Left lobe of liver (tissue), 2 donors: ENCODE measurements at places on chromosomes 6 and 20. TPM values are rescaled to one million over a fixed set of nuclear protein-coding genes. Genes with fewer than 3 reads are reported as not detected.

Gene PLA2G7
- total RNA-seq, result 1.7 TPM

Gene BHLHE23
- not detected for total RNA-seq

Gene SPATA25
- 4.2 TPM for total RNA-seq

Gene ADGRG6
- total RNA-seq, result 84.4 TPM

Gene SNAI1
- total RNA-seq, result 0.75 TPM

Gene NRSN1
- total RNA-seq, result not detected

Gene PLN
- total RNA-seq, result 0.18 TPM

Gene PRND
- total RNA-seq, result not detected

DNA sequence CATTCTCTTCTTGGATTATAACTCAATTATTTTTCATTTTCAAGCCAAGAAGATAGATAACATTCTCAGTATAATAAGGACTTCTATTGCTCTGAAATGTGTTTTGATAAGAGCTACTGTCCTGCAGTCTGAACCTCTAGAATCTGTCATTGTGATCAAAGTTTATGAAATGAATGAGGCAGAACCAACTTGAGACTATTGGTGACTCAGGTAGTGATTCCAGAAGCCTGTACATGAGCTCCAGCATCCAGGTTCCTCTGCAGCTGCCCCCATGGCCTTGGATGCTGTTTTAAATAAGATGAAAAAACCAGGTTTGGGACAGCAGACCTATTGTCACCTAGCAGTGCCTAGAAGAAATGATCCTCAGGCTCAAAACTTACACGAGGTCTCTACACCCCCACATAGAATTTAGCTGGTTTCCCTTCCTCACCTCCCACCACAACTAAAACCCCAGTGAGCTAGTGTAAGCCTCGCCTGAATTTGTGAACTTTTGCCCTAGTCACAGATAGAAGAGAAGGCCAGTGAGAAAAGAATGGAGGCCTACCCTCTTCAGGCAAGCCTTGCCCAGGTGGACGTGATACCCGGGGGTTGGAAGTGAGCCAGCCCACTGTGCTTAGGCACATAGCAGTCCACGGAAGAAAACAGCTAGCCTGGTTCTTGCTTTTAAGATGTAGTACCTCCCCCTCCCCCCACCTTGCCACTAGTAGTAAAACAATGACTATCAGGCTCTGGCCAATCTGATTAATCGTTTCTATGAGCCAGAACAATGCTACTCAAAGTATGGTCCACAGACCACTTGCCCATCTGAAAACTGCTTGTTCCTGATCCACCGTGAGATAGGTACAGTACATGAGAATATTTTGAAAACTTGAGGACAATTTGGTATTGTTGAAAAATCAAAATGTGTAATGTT, 73.0 kb upstream of the SYNJ2 start:
- DNase-seq, result no peak

DNA sequence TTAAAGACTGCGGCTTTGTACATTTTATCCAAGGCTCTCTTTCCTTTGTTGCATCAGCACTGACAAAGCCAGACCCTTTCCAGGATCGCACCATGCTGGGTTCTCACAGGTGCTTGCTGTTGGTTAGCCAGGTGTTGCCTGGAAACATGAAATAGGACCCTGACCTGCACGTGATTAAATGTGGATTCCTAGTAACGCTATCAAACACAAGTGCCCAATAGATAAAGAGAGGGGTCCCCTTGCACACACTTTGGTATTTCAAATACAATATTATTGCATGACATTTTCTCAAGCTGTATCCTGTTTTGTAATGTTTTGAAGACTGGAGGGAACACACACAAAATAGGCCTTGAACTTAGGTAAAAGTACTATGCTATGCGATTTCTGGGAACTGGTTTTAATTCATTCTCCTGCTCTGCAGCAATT, 73.3 kb downstream of the AKAP12 start:
- no peak for DNase-seq

DNA sequence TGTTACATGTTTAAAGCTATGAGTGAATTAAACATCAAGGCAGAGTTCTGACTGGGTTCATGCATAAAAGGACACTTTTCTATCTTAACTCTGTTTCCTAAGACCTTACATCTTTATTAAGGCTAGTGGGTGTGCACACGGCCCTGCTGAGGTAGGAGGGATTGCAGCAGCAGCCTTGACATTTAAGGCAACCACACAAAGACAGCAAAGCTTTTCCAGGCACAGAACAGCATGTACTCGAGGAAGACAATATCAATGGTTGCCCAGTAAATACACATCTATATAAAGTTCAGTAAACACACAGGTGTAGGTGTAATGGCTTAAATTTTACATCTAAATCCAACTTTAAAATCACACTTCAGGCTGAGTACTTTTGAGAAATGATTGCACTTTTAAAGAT, 79.8 kb upstream of the LOC128125822 start:
- no peak for DNase-seq

GRCh38 chr6:91483415-91484105, 896.7 kb upstream of the MAP3K7 start:
- DNase-seq, result no peak

DNA sequence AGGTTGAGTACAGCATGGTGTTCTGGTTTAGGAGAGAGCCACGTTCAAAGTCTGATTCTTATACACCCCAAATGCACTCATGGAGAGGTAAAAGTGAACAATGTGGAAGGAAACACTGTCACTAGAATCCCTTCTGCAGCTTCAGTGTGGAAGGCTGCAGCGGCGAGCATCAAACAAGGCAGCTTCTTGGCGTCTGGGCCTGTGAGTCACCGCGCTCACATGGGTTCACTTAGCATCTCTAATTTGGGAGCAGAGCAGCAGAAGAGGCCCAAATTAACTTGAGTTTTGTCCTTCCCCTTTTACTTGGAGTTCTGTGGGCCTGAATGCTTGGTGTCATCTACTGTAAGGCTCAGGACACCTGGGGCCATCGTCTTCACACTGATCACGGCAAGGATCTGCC, 10.9 kb upstream of the E2F1 start:
- DNase-seq, result no peak

DNA sequence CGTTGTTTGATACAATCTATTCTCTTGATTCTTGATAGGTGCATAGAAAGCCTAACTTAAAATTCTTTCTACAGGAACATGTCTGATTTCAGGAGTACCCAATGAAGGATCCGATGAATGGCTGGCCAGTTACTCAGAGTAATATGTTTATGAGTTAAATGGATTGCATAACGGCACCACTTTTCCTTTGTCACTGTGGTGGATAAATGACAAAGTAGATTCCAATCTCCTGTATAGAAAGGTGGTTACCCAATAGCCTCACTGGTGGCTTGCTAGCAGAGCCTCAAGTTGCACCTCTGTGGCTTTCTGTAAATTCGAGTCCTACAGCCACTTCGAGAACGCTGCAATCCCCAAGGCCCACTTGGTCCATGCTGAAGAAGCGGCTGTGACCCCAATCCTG, 28.4 kb downstream of the LHFPL5 start:
- DNase-seq, result no peak

DNA sequence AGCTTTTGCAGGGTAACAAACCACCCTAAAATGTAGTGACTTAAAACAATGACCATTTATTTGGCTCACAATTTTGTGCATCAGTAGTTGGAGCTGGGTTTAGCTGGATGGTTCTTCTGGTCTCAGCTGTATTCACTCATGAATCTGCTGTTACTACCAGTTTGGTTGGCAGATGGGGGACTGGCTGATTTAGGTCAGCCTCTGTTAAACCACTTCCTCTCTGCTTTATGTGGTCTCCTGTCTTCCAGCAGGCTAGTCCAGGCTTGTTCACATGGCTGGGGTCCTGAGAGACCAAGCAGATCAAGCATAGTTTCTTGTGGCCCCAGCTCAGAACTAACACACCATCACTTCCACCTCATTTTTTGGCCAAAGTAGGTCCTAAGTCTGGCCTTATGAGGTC, 67.2 kb upstream of the LAMP5 start:
- no peak for DNase-seq

DNA sequence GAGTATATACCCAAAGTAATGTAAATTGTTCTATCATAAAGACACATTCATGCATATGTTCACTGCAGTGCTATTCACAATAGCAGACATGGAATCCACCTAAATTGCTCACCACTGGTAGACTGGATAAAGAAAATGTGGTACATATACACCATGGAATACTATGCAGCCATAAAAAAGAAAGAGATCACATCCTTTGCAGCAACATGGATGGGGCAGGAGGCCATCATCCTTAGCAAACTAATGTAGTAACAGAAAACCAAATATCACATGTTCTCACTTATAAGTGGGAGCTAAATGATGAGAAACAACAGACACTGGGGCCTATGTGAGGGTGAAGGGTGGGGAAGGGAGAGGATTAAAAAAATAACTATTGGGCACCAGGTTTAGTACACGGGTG, 11.5 kb upstream of the TMEM200A start:
- DNase-seq, result no peak

- no peak for DNase-seq
Observed at GRCh38 chr6:43695215-43695966, 7.8 kb upstream of the MRPS18A start.

GRCh38 chr20:10469599-10469998, 34.5 kb downstream of the SLX4IP start:
- no peak for DNase-seq

DNA sequence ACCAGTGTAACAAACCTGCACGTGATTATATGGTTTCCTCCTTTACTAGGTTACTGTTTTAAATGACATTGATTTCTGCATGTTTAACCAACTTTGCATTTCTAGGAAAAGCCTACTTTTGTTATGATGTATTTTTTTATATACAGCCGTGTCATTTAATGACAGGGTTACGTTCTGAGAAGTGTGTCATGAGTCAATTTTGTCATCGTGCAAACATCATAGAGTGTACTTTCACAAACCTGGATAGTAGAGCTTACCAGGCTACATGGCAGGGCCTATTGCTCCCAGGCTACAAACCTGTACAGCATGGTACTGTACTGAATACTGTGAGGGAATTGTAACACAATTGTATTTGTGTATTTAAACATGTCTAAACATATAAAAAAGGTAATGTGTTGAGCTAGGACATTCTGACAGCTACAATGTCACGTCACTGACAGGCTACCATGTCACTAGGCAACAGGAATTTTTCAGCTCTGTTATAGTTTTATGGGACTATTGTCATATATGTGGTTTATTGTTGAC, 205.3 kb downstream of the PRL start:
- DNase-seq, result no peak

DNA sequence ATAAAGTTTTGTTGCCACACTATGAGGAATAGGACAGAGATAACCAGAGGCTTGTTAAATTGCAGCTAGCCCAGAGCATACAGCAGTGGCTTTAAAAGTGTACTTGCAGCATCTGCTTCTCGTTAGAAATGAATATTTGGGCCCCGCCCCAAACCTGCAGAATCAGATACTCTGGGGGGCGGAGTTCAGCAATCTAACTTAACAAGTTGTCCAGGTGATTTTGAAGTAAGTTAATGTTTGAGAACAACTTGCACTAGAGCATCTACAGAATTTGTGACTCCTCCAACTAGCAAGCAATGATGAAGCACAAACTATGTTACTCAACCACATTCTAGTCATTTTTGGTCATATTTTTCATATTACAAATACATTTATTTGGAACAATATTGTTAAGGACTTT, 10.6 kb upstream of the SUPT3H start:
- DNase-seq, result no peak

GRCh38 chr20:47351643-47352331, 4.7 kb downstream of the ZMYND8 start:
- no peak for DNase-seq

DNA sequence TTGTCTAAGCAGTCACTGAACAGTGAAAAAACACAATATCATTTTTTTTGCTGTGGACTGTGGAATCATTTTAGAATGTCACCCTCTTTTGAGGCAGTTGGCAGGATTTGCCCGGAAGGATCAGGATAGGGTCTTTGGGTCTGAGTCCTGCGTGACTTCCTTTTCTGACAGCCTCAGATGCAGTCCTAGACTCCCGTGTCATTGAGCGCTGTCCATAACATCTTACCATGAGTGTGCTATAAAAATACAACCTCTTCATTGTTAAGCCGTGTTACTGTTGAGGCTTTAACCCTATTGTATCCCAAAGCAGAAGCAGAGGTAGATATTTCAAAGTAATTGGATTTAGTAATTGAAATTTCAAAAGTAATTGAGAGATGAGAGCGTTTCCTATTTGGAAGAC, 30.6 kb downstream of the ARID1B start:
- no peak for DNase-seq

GRCh38 chr20:19540392-19540791, 217.7 kb upstream of the RIN2 start:
- DNase-seq, result no peak

DNA sequence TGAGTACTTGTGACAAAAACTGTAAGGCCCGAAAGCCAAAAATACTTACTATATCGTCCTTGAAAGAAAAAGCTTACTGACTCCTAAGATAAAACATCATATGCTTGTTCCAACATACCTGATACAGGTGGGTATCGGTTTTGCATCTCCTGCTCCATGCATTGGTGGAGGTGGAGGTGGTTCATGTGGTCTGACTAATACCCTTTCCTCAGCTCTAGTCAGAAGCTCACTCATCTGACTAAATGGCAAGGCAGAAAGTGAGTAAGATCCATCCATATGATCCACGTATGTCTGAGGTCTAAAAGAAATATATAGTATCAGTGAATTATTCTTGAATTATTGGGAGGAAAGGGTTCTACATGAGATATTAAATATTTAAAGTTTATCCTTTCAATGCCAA, 76.2 kb downstream of the WASF1 start:
- DNase-seq, result no peak

DNA sequence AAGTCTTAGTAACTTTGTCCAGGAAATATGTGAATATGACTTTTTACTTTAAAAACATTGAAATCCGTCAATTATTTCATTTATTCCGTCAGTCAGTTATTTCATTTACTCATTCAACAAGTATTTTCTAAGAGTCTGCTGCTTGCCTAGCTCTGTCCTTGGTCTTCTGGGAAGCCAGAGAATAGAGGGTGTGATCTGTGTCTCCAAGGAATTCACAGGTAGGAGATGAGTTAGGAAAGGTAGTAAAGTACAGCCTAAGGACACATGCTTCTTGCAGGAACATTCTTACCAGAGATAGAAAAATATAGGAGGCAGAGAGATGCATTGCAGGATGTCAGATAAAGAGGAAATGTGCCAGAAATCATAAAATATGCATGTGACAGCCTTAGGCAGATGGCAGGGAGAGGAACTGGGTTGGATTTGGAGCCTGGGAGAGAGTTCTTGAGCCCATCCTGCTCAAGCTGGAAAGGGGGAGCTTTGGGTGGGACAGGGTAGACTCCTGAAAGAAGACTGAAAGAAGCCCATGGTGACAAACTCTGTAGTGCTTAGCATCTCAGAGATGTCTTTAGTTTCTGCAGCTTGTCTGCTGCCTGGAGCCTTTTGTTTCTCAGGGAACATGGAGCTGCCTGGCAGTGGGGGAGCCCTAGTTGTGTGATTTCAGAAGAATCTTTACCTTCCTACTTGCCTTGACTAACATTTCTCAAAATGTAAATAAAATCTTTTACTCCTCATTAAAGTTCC, 3.5 kb downstream of the SH3BGRL2 start:
- DNase-seq, result no peak

DNA sequence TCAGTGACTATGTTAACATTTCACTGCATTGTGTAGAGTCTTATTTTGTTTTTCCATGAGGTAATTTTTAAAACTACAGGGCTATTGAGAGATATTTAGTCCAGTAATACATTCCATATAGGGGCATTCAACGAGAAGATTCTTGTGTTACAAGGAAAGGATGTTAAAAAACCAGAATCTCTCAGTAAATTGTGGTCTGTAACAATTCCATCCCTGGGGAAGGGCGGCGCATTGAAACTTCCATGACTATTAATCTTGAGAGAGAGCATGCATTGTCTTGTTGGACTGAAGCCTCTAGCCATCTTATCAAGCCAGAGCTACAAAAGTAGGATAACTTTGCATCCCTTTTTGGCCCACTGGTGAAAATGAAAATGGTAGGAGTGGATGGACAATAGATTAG, 119.7 kb downstream of the BCKDHB start:
- no peak for DNase-seq
